Activated naive CD4-positive, alpha-beta T cell treated with Interleukin-2 at 50 U/mL for 16 hours (primary cell): ENCODE measurements at places on chromosomes 12 and 14.

DNA sequence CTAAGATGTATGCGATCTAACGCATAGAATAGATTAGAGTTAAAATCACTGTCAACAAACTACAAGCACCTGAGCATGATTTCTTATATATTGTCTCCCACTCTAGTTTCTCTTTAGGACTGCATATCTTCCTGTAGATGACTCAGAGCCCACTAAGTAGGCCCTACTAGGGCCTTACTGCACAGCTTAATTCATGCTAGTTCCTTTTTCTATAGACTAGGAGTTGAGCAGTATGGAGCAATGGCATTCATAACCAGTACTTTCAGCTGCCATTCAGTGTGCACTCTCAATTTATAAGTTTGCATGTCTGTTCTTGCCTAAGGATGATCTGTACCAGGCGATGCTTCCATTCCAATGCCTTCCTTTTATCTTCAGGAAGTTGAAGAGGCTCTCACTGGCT lies 103.5 kb downstream of the METTL25 start:
- no peak for DNase-seq

DNA sequence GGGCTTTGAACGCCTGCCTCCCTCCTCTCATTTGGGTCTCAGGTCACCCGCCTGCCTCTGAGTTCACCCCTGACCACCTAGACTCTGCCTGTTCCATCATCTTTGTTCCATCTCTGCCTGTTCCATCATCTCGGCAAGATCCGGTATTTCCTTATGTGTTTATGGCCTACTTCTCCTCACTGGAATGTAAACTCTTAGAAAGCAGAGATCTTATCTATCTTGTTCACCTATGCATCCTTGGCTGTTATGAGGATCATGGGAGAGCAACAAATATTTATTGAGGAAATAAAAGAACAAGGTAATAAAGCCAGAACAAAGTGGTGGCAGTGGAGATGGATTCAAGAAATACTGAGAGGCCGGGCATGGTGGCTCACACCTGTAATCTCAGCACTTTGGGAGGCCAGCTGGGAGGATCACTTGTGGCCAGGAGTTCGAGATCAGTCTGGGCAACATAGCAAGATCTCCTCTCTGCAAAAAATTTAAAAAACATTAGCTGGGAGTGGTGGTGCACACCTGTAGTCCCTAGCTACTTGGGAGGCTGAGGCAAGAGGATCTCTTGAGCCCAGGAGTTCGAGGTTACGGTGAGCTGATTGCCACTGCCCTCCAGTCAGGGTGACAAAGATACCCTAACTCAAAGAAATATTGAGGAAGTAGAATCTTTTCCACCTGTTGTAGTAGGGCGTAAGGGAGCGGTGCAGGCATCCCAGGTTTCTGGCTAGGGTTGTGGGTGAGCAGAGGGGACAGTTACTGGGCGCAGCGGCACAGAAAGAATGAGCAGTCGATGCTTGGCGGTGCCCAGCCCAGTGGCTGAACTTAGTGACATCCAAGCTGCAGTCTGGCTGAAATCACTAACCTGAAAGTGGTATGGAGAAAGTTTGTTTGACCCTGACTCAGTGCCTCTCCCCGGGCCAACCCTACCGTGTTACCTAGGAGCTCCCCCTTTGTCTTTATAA lies 1.7 kb upstream of the KLC1 start:
- no peak for DNase-seq

DNA sequence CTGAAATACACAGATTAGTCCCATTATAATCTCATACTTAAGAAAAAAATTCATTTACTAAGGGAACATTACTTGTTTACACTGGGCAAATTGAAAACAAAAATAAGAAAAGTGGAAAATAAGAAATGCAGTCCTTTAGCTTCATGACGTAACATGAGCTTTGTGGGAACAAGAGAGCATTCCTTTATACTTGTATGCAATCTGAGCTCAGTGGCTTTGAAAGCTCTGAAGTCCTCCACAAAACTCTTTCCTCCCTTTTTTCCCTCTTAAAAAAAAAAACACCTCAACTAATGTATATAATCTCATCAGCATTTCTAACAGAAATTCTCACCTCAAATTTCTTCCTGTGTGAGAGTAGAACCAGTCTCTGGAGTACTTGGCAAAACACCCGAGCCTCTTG lies 76.9 kb upstream of the OTX2 start:
- no peak for DNase-seq

DNA sequence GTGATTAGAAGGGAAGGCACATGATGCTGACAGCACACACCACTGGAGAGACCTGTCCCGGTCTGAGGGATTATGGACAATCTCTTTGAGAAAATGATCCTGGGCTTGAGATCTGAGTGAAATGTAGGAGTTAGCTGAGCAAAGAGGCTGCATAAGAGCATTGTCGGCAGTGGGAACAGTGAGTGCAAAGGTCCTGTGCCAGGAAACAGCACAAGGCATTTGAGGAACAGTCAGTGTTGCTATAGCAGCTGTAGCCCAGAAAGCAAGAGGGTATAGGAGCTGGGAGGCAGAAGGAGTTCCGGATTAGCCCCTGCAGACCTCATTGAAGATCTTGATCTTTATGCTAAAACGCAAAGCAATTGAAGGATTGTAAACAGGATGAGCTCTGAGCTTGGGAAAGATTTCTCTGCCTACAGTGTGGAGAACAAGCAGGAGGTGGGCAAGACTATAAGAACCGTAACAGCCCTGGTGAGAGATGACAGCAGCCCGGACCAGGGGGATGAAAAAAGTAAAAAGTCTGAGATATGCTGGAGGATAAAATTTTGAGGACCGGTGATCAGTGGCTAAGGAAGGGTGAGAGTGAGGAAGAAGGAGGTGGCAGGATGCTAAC lies 28.5 kb downstream of the CFL2 start:
- no peak for DNase-seq
